Stimulated activated naive B cell treated with anti-CD40 and anti-IgM and Interleukin-4, amounts not matched to agents 10 μg/mL and 1 μg/mL and 100 μg/mL, for 72 hours (primary cell): ENCODE measurements at places on chromosomes 16 and 17.

- no peaks in the 10 kb centered on the region for H3K36me3 ChIP-seq
- DNase-seq, result no peak
- no peak overlapping the region for H3K27ac ChIP-seq
- no peak overlapping the region for H3K4me3 ChIP-seq
These were observed 224.4 kb downstream of the PRKCA start for GRCh38 chr17:66526827-66527226.

DNA sequence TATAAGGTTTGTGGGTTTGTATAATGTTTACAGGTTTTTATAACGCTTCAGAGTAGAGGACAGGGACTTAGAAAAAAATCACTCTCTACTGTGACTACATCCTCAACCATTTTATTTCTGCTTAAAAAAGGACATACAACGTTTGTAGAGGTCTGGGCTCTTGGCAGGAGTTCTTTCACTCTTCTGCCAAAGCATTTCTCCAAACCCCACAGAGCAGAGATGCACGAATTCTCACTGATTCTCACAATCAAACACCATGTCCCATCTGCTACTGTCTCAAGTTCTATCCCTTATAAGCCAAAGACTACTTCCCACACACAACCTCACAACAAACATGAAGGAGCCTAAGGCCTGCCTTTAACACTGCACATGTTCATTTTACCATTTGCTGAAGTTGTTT, 7.0 kb upstream of the ANKFY1 start:
- DNase-seq, result no peak
- no peaks in the 10 kb centered on the region for H3K27me3 ChIP-seq
- H3K4me1 ChIP-seq, result peaks cover 5% of the 10 kb centered on the region

DNA sequence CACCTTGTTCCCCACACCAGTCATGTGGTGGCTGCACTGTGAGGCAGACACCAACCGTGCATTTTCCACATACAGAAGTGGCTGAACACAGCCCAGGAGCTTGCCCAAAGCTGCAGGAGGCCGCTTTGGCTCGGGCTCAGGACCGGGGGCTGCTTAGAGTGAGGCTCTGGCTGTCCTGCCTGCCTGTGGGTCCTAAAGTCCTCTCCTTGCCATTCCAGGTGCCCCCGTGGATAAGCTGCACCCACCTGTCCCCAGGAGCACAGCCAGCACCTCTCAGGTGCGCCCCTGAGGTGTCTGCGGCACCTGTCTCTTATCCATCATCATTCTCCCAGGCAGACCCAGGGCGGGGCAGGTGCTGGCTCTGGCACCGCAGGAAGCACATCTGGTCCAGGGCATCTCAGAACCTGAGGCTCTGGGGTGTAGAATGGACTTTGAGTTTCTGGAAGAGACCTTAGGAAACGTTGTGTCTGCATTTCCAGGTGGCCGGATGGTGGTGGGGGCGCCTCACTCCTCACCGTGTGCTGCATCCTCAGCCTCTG, 180.5 kb upstream of the ZNF469 start:
- H3K4me1 ChIP-seq, result peaks cover 2% of the 10 kb centered on the region
- H3K27ac ChIP-seq, result no peak overlapping the region
- H3K27me3 ChIP-seq, result peaks cover 12% of the 10 kb centered on the region
- no peak overlapping the region for H3K4me3 ChIP-seq
- no peak for DNase-seq
- no peaks in the 10 kb centered on the region for H3K36me3 ChIP-seq

DNA sequence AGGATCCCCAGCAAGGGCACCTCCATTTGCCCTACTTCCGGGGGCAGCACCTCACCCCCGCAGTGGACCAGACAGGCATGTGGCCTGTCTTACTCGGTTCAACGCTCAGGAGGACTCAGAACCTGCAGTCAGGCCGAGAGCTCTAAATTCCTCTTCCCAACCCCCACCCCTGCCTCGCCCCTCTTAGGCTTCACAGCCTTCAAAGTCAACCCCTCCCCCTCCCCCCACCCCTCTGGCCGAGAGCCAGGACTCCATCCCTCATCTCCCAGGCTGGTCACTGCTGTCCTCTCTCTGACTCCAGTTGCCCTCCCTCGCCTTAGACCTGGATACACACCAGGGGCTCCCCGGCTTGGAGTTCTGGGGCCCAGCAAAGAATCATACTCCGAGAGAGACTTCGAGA, 8.1 kb upstream of the HS3ST6 start:
- H3K4me3 ChIP-seq, result no peak overlapping the region
- no peak for DNase-seq
- peaks cover 2% of the 10 kb centered on the region for H3K4me1 ChIP-seq
- H3K36me3 ChIP-seq, result no peaks in the 10 kb centered on the region

GRCh38 chr17:21282231-21282630, 2.3 kb upstream of the MAP2K3 start:
- peaks cover 68% of the 10 kb centered on the region for H3K4me1 ChIP-seq
- no peaks in the 10 kb centered on the region for H3K27me3 ChIP-seq
- no peak for DNase-seq
- H3K27ac ChIP-seq, result no peak overlapping the region

GRCh38 chr16:25257470-25257955, at the start of gene ZKSCAN2:
TSS of gene ZKSCAN2 (minus strand) at chr16:25257845. CDS start at chr16:25257127, 718 bp downstream.
- H3K36me3 ChIP-seq, result peaks cover 32% of the 10 kb centered on the region
- peak; percentile 83 for DNase-seq
- peaks cover 28% of the 10 kb centered on the region for H3K4me1 ChIP-seq
- peak within 1 kb of the TSS; percentile 98 for H3K27ac ChIP-seq

DNA sequence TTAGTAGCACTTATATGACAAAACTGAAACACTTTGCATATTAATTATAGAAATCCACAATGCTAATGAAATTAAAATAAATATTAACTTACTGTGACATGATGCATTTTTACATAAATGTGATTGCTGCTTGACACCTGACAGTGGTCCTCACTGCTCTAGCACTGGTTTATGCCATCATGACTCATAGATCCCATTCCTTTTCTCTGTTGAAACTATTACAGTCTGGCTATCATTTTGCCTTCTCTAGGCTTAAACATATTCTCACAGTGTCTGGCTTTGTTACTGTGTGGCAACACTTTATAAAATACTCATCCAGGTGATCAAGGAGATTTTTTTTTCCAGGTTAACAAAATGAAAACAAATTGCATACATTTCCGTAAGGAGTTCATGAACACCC, 108.0 kb downstream of the MRTFB start:
- no peak overlapping the region for H3K27ac ChIP-seq
- H3K27me3 ChIP-seq, result no peaks in the 10 kb centered on the region
- no peak for DNase-seq
- H3K4me3 ChIP-seq, result no peak overlapping the region

GRCh38 chr17:17570140-17570797, 21.2 kb downstream of the PEMT start:
- no peak overlapping the region for H3K4me3 ChIP-seq
- H3K27me3 ChIP-seq, result no peaks in the 10 kb centered on the region
- peaks cover 23% of the 10 kb centered on the region for H3K36me3 ChIP-seq
- no peak overlapping the region for H3K27ac ChIP-seq

- no peak overlapping the region for H3K27ac ChIP-seq
- peaks cover 8% of the 10 kb centered on the region for H3K4me1 ChIP-seq
- H3K4me3 ChIP-seq, result no peak overlapping the region
- DNase-seq, result no peak
- H3K27me3 ChIP-seq, result no peaks in the 10 kb centered on the region
- peaks cover 20% of the 10 kb centered on the region for H3K36me3 ChIP-seq
These were observed 57.1 kb downstream of the HELZ start for GRCh38 chr17:67187927-67188326.

DNA sequence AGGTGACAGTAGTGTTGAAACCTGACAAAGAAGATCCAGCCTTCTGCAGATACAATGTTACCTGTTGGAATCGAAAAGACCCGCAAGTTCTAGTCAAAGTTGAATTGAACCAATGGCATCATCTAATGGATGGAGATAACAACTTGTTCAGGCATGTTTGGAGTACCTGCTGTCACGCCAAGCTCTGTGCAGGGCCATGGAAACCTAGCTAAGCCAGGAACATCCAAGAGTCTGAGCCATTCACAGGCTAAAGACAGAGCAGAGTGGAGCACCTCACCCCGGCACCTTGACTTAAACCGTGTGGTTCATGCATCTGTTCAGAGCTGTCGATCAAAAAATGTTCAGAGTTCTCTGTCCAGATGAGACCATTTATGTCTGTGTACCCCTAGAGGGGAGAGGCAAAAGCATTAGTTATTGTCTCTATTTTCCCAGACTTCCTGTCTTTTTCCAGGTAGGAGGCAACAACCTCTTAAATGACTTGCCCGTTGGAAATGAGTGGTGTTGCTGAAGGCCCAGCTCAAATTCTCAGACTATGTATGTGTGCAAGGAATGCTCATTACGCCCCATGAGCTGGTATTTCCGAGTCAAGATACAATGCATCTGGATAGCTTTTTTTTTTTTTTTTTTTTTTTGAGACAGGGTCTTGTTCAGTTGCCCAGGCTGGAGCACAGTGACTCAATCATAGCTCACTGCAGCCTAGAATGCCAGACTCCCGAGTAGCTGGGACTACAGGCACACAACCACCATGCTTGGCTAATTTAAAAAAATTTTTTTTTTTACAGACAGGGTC, 44.9 kb upstream of the XYLT1 start:
- H3K4me1 ChIP-seq, result peaks cover 7% of the 10 kb centered on the region
- H3K27ac ChIP-seq, result no peak overlapping the region
- H3K27me3 ChIP-seq, result peaks cover 22% of the 10 kb centered on the region
- H3K36me3 ChIP-seq, result no peaks in the 10 kb centered on the region
- no peak for DNase-seq

DNA sequence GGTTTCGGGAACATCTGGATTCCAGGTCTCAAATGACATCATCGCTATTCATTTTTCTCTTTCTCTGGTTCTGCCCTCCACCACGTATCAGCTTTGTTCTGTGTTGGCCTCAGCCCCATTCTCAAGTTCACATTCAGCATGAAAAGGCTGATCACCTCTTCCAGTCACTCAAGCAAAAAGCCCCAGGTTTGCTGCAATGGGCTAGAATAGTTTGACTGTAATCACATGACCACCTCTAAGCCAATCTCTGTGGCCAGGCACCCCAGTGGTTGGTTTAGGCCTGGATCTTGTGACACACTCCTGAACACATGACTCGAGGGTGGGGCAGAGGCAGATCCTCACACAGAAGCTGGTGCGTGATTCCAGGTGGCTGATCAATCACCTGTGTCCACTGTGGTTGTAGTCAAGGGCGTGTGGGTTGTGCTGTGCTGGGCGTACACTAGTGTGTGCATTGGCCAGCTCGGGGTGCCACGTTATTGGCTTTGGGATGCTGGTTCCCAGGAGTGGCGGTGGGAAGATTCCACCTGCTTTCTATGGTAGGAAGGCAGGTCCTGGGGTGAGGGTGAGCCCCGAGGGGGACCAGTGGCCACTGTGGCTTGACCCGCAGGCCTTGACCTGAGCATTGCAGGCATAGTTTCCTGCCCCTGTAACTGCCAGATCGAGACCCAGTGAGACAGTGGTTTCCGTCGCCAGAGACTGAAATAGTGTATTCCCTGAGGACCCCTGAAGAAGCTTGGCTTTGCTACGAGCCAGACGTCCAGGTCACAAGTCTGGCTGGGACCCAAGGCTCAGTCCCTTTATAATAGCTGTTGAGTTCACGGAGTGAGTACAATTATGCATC, 12.0 kb downstream of the EEF2K start:
- peak; percentile 60 for DNase-seq
- H3K36me3 ChIP-seq, result peaks cover 23% of the 10 kb centered on the region
- peak overlapping the region; percentile 61 for H3K4me3 ChIP-seq
- H3K27me3 ChIP-seq, result no peaks in the 10 kb centered on the region
- H3K27ac ChIP-seq, result peak overlapping the region; percentile 96

- DNase-seq, result no peak
- no peaks in the 10 kb centered on the region for H3K36me3 ChIP-seq
- peaks cover 66% of the 10 kb centered on the region for H3K27me3 ChIP-seq
- H3K27ac ChIP-seq, result no peak overlapping the region
These were observed 699 bp upstream of the PVALEF start for GRCh38 chr17:81164371-81165245.

GRCh38 chr17:55316499-55316898, 51.7 kb downstream of the HLF start:
- no peak overlapping the region for H3K4me3 ChIP-seq
- H3K27ac ChIP-seq, result no peak overlapping the region
- DNase-seq, result no peak
- peaks cover 3% of the 10 kb centered on the region for H3K27me3 ChIP-seq
- H3K4me1 ChIP-seq, result no peaks in the 10 kb centered on the region

GRCh38 chr16:31487720-31488467, 5.0 kb downstream of the SLC5A2 start:
- H3K27me3 ChIP-seq, result peaks cover 31% of the 10 kb centered on the region
- no peak for DNase-seq

DNA sequence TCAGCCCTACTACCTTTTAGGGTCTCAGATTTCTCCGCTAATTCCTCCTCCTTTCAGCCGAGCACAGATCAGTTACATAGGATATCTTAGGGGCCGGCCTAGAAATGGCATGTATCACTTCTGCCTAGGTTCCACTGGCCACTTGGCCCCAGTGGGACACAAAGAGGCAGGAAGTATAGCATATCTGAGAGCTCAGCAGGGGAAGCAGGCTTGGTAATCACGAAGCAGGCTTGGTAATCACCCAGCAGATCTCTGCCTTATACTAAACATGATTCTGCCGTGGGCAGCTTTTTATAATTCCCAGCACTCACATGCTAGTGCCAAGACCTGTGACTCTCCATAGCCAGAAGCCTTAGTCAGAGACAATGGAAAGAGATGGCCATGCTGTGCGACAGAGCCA, 59.6 kb upstream of the CACNG5 start:
- H3K36me3 ChIP-seq, result no peaks in the 10 kb centered on the region
- peaks cover 7% of the 10 kb centered on the region for H3K27me3 ChIP-seq
- no peak for DNase-seq
- no peak overlapping the region for H3K27ac ChIP-seq
- H3K4me1 ChIP-seq, result no peaks in the 10 kb centered on the region

GRCh38 chr16:3458852-3459361, 15.4 kb downstream of the NAA60 start:
- peak overlapping the region; percentile 88 for H3K4me3 ChIP-seq
- H3K4me1 ChIP-seq, result peaks cover 45% of the 10 kb centered on the region
- H3K27ac ChIP-seq, result peak overlapping the region; percentile 95
- H3K27me3 ChIP-seq, result no peaks in the 10 kb centered on the region
- DNase-seq, result no peak

DNA sequence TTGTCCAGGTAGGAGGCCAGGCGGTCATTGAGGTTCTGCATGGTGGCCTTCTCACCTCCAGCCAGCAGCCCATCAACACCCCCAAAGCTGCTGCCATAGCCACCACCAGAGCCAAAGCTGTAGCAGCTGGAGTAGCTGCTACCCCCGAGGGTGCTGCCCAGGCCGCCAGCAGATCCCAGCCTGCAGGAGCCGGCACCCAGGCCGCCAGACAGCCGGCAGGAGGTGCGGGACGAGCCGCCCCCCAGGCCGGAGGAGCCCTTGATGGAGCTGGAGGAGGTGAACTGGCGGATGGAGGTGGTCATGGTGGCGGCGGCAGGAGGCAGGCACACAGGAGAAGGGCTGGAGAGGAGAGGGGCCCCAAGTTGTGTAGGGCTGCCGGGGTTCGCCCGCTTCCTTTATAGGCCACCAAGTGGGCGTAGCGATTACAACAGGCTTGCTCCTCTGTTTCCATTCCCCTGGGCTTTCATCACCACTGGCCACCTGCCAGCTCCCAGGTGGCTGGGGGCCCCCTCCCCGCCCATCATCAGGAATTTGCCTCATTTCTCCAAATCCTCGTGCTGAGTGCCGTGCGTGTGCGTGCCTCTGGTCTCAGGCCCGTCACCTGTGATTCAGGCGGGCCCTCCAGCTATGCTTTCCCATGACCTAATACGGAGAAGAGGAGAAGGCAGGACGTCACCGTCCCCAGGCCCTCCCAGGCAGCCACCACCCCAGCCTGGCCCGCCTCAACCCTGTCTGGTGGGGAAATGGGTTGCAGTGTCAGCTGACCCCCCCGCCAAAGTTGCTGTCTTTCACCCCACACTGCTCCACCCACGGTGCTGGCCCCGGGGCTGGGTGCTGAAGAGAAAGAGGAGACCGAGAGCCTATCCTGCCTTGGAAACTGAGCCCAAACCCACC, at the start of gene KRT17:
Gene KRT17 (minus strand): TSS at position 368 of the 894 bp plus-strand sequence. CDS start 66 bp downstream, at position 302.
- no peaks in the 10 kb centered on the region for H3K36me3 ChIP-seq
- H3K4me3 ChIP-seq, result no peak within 1 kb of the TSS
- H3K27me3 ChIP-seq, result peaks cover 30% of the 10 kb centered on the region
- DNase-seq, result no peak
